Glomerular endothelial cell (primary cell): ENCODE measurements at places on chromosomes 2 and 18. TPM values are rescaled to one million over a fixed set of nuclear protein-coding genes. Genes with fewer than 3 reads are reported as not detected.

GKN1 gene
- total RNA-seq = not detected in 2 replicates

GRCh38 chr2:26727641-26728561 is 35.4 kb downstream of the KCNK3 start:
- no peak for DNase-seq

UGT1A3 gene
- total RNA-seq = not detected in 2 replicates

- DNase-seq = no peak
Measured at GRCh38 chr2:231785413-231785812, 832 bp upstream of the COPS7B start.

DNA sequence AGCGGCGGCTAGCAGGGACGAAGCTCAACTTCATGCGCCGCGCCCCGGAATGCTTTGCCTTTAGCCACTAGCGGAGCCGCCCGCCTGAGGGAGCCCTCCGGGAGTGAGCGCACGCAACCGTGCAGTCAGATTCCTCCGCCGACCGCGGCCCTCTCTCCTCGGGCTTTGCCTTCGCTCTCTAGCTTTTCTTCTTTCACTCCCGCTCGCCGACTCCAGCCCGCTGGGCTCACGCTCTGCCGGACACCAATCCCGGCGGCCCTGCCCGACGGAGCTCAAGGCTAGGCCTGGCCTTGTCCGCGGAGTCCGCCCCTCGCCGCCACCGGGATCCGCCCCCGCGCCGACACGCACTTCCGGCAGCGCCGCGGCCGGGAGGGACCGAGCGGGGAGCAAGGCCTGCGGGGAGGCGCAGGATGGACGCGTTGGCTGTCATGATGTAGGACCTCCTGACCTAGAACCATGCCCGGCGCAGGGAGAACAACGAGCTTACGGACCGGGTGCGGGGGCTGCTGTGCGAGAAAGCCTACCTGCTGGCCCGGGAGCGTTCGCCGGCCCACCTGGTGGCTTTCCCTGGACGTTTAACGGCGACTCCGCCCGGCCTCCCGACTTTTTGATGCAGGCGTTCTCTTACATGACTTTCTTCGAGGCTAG is 40.8 kb upstream of the AKAIN1 start:
- DNase-seq = no peak

- DNase-seq = no peak
Measured at GRCh38 chr2:174138161-174138560, 110.2 kb downstream of the OLA1 start.

GRCh38 chr2:201797175-201797840 is 9.0 kb upstream of the CDK15 start:
- DNase-seq = no peak

LHCGR gene
- total RNA-seq = 0.70 TPM in 1 of 2 replicates, not detected in the other
